ENCODE measurements at places on chromosomes 11 and 22. TPM values are rescaled to one million over a fixed set of nuclear protein-coding genes. Genes with fewer than 3 reads are reported as not detected.

The ACR gene
- total RNA-seq: not detected

DNA sequence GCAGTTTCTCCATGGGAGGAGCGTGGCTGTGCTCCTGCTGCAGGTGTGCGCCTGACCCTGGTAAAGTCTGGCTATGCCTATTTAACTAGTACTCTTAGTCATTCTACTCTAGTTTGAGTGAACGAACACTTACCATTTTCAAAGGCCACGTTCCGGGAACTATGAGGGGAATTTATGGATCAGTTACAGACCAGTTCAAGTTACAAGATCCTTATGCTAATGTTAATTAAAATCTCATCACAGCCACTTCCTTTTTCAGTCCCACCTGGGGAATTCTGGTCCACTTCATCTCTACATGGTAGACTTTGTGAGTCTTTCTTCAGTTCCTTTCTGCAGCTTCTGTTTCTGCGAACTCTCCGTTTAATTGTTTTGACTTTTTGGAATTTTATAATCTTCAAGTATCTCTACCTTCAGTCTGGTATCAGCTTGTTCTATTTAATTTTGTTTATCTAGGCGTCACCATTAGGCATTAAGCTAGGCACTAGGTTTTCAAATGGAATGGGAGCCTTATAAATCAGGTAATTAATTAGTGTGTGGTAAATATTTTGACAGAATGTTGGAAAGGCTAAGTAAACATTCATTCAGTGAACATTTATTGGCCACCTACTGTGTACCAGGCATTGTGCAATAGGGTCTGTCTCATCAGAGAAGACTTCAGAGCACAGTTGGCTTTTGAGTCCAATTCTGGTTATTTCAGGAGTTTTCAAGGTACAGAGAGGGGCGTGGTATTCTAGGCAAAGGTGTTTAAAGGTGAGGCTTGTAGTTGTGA lies 78.9 kb downstream of the GRK3 start:
- no peak for DNase-seq

GRCh38 chr11:4167292-4167691 lies 72.7 kb downstream of the RRM1 start:
- DNase-seq: no peak

GRCh38 chr11:130817330-130817944 lies 98.8 kb downstream of the SNX19 start:
- DNase-seq: no peak
